Stimulated activated CD8-positive, alpha-beta memory T cell treated with anti-CD3 and anti-CD28 coated beads, Interleukin-2, amount 100 ng/mL, for 1 hour (primary cell): ENCODE measurements at places on chromosomes 4 and X.

DNA sequence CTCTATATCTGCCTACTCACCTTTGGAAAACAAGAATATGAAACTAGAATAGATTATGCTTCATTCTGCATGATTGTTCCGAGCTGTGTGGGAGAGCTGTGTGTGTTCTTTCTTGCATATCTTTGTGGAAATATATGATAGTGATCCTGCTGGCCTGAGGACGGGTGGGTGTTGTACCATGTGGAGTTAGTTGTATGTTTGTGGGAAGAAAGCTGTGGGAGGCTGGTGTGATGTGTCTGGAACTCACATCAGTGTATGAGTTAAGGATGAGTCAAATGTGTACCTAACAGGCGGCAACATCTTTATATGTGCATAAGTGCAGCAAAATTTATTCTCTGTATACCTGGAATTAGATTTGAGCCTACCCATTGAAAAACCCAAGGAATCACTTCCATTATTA lies 208.1 kb upstream of the ADGRL3 start:
- DNase-seq, result no peak

- no peak for DNase-seq
These were observed 17.4 kb downstream of the ZNF827 start for GRCh38 chr4:145921231-145921630.

DNA sequence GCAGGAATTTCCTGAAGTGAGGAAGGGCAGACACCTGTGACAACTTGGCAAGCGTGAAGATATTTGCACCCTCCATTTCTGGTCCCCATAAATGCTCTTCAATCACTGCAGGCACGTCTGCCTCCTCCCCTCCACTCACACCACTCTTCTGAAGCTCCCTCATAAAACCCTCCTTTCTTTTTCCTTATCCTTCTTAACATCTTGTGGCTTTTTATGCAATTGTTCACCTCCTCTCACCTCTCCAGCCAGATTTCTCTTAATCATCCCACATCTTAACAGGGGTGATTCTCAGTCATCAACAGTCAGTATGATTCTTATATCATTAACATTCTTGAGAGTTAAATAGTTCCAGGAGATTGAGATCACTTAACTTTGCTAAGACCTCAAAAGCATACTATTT lies 277.4 kb downstream of the SPRY1 start:
- DNase-seq, result no peak

DNA sequence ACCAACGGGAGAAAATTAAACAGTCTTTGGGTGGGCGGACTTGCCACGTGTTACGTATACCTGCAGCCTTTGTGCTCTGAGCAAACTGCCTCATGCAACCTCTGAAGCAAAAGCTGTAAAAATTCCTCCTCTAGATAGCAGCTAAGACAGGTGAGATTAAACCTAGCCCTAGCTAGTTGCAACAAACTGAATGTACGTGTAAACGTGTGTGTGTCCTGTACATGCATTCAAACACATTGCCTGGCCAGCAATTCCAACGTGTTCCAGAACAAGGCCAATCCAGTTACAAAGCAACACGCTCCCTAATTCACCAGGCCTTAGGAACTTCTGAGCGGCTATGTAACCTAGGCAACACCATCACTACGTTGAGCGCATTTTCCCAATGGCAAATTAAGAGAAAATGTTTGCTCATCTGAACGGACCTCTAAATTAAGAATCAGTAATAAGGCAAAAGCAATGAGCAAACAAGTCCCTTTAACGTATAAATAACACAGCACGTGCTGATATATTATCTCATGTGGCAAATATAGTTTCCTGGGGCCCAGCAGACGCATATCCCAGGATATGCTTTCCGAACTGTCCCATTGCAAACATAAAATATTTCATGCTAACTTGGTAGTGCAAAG lies 792 bp downstream of the PPID start:
- DNase-seq, result no peak

DNA sequence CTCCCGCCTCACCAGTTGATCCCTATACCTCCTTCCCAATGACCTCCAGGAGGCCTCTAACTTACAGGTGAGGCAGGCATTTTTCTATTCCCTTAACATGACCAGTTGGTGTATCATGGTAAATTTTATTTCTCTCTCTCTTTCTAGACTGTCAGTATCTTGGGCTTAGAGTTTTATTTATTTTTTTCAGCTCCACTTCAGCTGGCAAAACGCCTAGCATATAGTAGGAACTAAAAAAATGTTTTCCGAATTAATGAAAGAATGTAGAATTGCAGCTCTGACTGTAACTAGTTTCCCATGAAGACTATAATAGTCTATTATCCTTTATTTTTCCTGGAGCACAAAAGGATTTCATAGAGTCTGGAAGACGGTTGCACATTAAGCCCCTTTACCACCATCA lies 84.8 kb downstream of the PDE5A start:
- DNase-seq, result no peak

- no peak for DNase-seq
These were observed 39.1 kb upstream of the TMEM184C start for GRCh38 chr4:147578051-147578476.

GRCh38 chrX:40104985-40105834 lies 7.5 kb upstream of the BCOR start:
- DNase-seq, result no peak

DNA sequence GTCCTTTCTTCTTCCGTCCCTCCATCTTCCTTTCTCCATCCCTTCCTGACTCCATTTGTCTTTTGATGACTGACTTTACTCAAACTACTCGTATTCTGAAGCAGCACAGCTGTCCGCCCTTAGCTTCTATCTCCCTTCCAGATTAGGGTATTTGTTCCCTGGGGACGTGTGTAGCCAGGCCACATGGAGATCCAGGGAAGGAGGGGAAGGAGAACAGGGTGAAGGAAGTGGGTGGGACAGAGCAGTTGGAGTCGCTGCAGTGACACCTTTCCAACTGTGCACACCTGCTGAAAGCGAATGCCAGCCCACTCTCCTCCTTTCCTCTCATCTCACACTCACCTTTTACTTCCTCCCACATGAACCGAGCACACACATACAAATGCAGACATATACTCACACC lies 323.8 kb downstream of the DCTD start:
- no peak for DNase-seq

DNA sequence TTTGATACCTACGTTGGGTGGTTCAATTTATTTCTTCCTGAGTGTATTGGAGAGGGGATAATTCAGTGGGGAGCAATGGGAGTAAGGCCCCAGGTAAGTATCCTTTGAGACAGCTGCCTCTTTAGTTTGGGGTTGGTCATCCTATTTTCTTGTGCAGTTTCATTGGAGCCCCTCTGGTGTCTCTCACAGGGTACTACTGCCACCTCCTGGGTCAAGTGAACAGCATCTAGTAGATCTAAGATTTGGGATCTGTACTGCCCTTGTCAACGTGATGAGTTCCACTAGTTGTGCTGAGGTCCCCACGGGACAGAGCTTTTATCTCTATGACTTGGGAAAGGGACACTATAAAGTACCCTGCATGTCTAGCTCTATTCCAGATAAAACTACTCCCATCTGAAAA lies 80.6 kb downstream of the PBDC1 start:
- no peak for DNase-seq

DNA sequence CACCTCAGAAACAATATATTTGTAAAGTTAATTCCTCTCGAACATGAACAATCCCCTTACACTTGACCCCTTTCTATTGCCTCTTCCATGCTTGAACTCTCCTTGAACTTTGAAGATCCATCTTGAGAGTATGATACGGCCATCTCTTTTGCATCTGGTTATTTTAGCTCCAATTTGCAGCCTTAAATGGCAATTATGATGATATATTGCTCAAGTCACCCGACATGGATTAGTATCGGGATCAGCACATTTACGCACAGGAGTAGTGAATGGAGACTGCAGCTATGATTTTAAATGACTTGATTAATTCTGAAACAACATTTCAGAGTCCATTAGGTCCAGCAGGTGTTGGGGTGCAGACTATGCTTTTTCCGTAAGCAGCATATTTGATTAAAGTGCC lies 143.8 kb upstream of the PAQR3 start:
- no peak for DNase-seq

- DNase-seq, result no peak
These were observed 27.6 kb downstream of the ADGRG2 start for GRCh38 chrX:19094654-19095053.

GRCh38 chr4:73653695-73654106 lies 33.5 kb upstream of the RASSF6 start:
- DNase-seq, result no peak

GRCh38 chr4:79862821-79863220 lies 210.2 kb downstream of the ANTXR2 start:
- no peak for DNase-seq

DNA sequence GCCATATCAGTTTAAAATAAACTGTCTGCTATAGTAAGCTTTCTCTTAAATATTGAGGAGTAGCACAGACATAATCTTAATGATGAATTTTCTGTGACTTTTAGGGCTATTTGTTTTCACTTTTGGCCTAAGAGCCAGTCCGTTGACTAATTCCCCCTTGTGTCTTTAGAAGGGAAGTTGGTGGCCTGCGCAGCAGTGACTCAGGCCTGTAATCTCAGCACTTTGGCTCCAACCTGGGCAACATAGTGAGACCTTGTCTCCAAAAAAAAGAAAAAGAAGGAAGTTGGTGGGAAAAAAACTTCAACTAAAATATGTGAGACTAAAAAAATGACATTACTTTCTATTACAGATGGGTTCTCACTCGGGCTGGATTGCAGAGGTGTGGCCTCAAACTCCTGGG lies 3.4 kb downstream of the NCAPG start:
- DNase-seq, result no peak

DNA sequence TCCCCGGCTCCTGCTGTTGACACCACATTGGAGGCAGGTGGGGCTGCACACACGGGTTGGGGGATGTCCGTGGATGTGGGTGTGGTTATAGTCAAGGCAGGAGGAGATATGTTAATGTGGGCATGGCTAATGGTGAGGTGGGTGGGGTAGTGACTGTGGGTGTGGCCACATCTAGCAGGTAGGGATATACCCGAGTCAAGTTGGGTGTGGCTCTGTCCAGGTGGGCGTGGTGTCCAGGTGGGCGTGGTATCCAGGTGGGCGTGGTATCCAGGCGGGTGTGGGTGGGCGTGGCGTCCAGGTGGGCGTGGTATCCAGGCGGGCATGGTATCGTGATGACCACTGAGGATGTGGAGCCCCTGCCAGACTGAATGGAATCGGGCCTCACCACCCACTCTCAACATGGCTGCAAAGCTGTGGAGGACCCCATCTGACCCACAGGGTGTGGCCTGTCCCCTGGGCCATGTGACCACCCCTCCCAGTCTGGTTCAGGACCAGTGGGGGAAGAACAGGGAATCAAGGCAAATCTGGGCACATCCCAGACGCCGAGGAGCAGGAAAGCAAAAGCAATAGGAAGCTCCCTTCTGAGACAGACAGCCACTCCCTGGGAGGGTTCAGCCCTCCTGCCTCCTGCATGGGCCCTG lies 21.0 kb downstream of the MAN2B2 start:
- DNase-seq, result no peak

GRCh38 chr4:73589887-73590801 lies 30.1 kb downstream of the RASSF6 start:
- no peak for DNase-seq

GRCh38 chr4:82223715-82224114 lies 150.1 kb downstream of the HNRNPD start:
- no peak for DNase-seq

DNA sequence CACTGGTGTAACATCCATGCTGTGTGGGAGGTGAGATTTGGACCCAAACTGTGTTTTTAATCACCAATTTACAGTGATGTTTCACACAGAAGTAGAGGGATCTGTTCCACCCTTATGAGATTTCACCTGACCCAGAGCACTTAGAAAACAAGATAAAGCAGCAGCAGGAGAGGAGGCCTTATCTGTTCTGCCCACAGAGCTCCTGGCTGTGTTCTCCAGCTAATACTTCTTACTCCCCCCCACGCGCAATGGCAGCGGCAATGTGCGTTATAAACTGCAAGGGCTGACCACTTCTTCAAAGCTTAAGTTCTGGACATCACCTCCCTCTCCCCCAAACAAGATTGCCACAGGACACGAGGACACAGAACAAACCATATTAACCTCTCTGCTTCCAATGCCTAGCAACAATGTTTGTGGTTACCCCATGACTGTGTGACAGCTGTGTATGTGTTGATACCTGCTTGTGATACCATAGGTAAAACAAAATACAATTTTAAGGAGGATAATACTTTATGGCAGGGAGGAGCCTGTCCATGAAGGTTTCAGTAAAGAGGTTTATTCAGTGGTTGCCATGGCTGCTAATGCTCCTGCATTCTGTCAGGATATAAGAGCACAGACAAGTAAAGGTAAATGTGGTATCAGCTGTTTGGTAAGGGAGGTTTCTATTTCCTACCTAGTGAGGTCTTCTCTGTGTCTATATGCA lies 210.0 kb downstream of the SOWAHB start:
- DNase-seq, result no peak

- no peak for DNase-seq
These were observed 172.8 kb upstream of the NAP1L5 start for GRCh38 chr4:88870428-88870827.

GRCh38 chrX:110374559-110374958 lies 15.9 kb downstream of the RTL9 start:
- no peak for DNase-seq

- no peak for DNase-seq
These were observed 159.6 kb downstream of the SOWAHB start for GRCh38 chr4:76738086-76738931.

DNA sequence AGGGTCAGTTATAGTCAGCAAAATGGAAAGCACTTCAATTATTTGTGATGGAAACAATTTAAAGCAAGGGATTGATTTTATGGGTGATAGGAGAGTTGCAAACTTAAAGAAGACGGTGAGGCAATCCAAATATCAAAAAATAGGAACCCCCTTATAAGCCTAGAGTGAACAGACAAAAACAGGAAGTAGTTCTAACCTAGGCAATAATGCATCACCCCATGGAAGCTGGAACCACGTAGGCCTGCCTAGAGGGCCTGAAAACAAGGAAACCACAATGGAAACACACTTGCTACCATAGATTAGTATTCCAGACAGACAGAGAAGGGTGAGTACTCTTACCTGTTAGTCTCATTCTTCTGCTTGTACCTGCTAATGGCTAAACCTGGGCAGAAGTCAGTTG lies 13.5 kb upstream of the GK2 start:
- no peak for DNase-seq

DNA sequence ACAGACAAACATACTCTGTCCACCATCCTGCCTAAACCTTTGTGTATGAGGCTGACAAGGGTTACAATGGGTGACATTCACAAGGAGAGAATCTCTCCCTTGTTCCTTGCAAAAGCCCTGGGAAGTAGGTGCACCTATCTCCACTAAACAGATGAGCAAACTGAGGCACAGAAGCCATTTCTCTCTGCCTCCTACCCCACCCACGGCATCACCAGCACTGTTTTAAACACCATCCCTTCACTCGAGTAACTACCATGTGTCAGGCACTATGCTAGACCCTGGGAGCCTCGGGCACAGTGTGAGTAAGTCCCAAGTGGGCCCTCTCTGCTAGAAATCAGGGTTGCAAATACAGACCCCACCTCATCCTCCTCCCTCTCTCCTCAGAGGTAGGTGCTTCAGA lies 899 bp downstream of the LYAR start:
- DNase-seq, result no peak

- DNase-seq, result no peak
These were observed 389.3 kb downstream of the MAPK10 start for GRCh38 chr4:85970535-85970934.
